Activated CD4-positive, alpha-beta T cell treated with anti-CD3 and anti-CD28 coated beads for 48 hours (primary cell): ENCODE measurements at places on chromosomes 2 and 18.

- DNase-seq: no peak
These were observed 65.0 kb downstream of the NFATC1 start for GRCh38 chr18:79460481-79461300.

DNA sequence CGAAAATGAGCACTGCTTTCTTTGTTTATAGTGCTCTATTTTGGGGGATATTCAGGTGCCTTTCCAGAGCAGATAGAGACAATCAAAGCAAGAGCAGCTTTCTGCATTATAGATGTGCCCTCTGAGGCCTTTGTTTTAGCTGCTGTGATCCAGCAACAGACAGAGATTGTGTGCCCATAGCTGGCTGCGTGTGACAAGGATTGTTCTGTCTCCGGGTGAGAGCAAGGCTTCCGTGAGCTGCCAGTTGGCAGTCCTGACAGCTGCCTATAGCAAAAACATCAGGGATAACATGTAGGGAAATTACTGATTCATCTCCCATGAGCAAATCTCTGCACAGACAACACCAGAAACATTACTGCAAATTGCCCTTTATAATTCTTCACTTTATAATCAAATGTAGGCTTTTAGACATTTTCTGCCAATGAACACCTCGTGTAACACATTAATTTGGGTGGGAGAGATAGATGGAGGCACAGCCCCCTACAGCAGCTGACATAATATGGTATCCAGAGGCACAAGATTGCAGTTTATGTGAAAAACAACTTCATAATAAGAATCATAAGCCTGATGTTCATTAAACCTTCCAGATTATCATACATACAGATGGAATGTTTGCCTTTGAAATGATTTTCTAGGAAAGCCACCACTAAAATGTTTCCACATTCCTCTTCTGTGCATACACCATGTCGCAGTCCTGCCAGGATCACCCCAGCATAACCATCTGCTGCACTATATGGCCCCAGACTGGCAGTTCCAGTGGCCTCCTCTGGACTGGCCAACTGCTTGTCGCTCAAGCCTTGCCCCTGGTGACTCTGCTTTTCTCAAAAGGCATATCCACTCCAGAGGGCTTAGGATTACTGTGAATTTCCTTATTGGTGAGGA, 131.2 kb downstream of the TRIB2 start:
- no peak for DNase-seq

DNA sequence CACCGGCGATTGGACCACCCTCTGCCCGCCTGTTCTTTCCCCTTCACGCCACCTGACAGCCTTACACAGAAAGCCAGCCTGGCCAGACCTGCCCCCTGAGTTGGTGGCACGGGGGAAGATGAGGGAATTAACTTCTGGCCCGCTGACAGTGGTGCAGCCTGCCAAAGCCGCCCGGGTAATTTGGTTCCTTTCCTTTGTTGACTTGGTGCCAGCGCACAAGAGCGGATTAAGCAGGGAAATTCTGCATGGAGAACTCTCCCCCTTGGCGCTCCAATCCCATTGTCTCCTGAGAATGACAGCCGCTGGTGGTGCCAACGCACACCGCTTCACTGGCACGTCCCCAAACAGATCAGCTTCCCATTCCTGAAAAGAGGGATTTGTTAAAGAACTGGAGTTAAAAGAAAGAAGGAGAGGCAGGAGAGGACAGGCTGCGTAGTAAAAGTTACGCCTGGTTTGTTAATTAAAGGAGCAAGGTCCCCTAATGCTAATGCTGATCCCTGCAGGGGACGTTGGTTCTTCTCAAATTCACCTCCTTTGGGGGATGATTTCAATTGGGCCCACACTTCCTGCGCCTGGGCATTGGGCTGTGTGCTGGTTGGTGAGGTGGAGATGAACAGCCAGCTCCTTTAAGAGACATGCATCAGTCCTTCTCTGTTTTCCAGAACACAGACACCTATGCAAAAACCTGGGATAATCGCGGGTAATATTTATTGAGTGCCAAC, 286.8 kb downstream of the MYCN start:
- DNase-seq: no peak

DNA sequence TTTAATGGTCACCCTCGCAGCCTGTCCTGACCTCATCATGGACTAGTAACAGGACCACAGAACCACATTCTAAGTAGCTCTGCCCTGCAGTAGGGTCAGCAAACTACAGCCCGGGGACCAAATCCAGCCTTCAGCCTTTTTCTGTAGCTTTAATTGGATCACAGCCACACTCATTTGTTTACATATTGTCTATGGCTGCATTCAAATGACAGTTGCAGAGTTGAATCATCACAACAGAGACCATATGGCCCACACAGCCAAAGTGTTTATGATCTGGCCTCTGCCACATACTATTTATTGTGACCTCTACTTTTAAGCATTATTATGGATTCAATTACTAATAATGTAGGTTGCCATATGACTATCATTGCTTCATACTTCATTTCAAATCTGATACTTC, 47.7 kb downstream of the MAP3K19 start:
- DNase-seq: no peak

DNA sequence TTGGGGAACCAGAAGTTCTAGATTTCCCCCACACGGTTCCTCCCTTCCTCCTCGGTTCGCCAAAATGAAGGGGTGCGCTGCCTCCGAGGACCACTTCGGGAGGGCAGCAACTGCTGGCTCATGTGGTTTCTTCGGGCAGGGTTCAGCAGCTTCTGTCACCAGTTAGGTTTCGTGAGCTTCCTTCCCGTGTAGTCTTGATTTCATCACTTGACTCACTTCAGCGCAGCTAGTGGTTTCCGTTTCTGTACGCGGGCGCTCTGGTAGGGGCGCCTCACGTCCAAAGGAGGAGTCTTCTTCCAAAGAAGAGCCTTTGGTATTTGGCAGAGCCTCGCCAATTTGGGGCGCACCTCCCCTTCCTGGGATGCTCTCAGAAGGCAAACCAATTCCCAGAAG, 485 bp upstream of the GALNT3 start:
- DNase-seq: peak; percentile 74

GRCh38 chr2:164898475-164898874, 56.9 kb downstream of the SLC38A11 start:
- DNase-seq: no peak
